ENCODE measurements at places on chromosomes 3 and 15.

DNA sequence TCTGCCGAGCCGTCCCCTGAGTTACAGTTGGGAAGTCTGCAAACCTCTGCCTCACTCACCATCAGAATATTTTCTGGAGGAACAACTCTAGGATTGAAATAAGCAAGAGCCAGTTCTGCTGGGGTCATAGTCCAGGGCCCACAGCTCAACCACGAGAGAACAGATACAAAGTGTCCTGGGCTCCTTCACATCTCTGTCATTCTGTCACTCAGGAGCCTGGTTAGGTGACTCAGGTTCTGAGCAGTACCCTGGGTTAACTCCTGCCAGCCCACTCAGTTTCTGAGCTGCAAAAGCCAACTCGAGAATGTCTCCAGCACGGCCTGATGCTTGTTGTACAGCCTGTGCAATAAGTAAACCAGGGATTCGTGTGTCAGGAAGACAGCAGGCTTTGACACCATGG lies 155.7 kb downstream of the SLCO3A1 start:
- DNase-seq: no peak

- no peak for DNase-seq
These were observed 79.5 kb upstream of the EPHB3 start for GRCh38 chr3:184481984-184482671.

GRCh38 chr3:183324083-183324482 lies 71.0 kb downstream of the B3GNT5 start:
- DNase-seq: no peak

DNA sequence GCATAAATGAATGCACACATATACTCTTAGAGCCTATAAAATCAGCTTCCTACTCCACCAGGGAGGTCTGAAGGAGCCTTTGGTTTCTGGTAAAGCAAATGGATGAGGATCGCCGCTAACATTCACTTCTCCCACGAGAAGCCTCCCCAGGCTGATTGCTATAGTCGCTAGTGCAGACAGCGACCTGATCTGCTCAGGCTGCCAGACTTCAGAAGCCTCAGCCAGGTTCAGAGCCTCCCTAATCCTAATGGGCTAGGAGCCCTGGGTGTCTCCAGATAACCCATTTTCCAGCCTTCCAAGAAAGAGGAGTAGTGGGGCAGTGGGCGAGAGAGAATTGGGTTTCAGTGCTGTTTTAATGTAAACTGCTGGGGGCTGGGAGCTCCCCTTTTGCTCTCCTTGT lies 35.4 kb downstream of the TPM1 start:
- no peak for DNase-seq

DNA sequence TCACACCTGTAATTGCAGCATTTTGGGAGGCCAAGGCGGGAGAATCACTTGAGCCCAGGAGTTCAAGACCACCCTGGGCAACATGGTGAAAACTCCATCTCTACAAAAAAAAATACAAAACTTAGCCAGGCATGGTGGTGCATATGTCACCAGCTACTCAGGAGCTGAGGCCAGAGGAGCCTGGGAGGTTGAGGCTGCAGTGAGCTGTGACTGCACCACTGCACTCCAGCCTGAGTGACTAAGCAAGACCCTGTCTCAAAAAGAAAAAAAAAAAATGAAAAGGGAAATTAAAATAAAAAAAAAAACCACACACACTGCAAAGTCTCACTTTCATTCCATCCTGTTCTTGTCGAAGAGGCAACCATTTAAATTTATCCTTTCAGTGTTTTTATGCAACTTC lies 100.8 kb upstream of the PIAS1 start:
- DNase-seq: no peak

- DNase-seq: no peak
These were observed 371.0 kb upstream of the GBE1 start for GRCh38 chr3:82132210-82133069.

DNA sequence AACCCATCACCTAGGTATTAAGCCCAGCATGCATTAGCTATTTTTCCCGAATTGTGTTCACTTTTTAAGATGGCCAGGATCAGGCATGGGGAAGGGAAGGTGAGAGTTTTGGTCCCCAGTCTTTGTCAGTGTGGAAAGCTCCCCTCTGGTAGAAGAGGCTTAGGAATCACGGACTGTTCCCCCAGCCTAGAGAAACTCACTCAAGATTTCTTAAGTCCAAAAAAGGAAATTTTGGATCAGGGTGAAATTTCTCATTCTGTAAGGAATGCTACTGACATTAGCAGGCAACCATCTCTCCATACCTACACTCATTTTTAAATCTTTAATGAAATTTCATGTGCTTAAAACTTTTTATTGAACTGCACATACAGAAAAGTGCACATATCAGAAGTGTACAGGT lies 70.3 kb upstream of the GALNT15 start:
- DNase-seq: no peak

DNA sequence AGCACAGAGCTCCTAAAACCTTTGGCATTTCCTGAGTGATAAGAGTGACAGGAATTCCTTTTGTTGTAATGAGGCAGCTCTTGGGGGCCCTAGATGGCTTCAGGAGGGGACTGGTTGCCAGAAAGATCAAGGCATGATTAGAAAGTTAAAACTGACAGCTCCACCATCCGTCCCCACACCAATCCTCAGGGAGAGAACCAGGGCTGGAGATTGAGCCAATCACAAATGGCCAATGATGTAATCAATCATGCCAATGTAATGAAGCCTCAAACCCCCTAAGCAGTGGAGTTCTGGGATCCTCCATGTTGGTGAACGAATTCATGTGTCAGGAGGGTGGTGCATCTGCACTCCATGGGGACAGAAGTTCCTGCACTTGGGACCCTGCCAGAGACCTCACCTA lies 265.1 kb downstream of the OCA2 start:
- DNase-seq: no peak

GRCh38 chr3:29764603-29765254 lies 483.9 kb downstream of the RBMS3 start:
- DNase-seq: no peak

DNA sequence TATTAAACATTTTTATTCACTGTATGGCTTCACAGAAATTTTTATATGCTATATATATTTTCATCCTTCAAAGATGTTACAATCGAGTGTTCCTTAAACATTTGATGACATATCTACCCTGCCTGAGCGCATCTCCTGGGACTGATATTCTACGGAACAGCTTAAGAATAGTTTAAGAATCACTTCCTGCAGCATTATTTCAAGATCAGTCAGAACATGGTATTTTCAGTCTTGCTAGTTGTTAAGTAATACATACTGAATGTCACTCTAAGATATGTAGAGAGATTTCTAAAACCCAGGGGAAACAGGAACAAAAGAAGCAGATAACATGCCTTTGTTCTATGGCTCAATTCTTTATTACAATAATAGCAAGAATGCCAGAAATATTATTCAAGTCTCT lies 8.7 kb downstream of the COL8A1 start:
- no peak for DNase-seq

GRCh38 chr3:140827894-140828293 lies 113.7 kb upstream of the SLC25A36 start:
- no peak for DNase-seq

GRCh38 chr3:187932530-187932929 lies 187.3 kb upstream of the BCL6 start:
- no peak for DNase-seq

GRCh38 chr3:15726043-15726442 lies 71.7 kb downstream of the ANKRD28 start:
- no peak for DNase-seq

DNA sequence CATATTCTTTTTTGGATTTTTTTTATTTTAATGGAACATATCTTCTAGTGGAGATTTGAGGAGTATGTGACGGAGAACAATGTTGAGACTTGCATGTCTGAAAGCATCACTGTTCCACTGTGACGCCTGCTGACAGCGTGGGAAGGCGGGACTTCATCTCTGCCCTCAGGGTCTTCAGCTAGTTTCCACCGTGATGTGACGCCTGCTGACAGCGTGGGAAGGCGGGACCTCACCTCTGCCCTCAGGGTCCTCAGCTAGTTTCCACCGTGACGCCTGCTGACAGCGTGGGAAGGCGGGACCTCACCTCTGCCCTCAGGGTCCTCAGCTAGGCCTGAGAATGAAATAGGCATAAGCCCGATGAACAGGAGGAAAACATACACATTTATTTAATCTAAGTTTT lies 70.7 kb downstream of the LMLN start:
- DNase-seq: no peak
